ENCODE measurements at places on chromosomes 3 and 15.

DNA sequence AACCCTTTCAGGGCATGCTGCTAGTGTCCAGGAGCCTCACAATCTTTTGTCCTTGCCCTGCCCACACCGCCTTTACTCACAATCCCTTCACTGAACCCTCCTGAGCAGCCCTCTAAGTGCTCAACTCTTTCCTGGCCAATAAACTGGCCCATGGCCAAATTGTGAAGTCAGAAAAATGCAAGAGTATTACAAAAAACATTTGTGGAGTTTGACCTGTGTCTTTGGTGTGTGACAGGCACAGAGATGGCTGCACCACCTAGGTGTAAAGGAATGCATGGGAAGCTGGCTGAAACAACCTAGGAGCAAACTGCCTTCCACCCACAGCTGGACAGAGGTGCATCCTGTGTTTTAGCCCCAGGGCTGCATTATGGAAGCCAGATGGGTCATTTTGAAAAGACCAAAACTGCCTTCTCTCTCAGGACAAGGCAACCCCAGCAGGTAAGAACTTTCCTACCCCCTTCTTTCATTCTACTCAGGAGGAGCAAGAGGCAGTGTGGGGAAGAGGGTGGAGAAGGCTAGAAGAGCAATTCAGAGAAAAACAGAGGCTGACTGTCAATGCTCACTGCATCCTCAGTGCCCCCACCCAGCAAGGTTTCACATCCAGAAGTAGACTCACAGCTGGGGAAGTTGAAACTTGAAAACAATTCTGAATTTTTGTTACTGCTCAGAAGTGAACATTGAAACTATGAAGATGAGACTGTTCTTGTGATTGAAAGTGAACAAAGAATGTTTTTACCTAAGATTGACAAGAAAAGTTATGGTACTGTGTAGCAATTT lies 78.6 kb downstream of the TRIM42 start:
- DNase-seq = no peak

DNA sequence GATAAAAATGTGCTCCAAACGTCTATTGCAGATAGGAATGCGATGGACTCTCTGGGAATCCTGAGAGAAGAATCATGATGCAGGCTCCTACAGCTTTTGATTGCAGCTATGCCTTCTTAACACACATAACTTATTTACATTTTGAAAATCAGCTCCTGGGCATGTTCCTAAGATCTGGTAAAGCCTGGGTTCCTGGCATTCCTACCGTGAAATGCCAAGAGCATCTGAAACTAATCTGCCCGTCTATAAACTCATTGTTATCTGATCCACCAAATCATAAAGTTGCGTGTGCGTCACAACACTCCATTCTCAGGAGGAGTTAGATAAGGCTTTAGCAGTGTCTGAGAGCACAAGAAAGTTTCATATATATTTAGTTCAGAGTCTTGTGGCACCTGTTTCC lies 79.0 kb upstream of the VGLL3 start:
- no peak for DNase-seq

DNA sequence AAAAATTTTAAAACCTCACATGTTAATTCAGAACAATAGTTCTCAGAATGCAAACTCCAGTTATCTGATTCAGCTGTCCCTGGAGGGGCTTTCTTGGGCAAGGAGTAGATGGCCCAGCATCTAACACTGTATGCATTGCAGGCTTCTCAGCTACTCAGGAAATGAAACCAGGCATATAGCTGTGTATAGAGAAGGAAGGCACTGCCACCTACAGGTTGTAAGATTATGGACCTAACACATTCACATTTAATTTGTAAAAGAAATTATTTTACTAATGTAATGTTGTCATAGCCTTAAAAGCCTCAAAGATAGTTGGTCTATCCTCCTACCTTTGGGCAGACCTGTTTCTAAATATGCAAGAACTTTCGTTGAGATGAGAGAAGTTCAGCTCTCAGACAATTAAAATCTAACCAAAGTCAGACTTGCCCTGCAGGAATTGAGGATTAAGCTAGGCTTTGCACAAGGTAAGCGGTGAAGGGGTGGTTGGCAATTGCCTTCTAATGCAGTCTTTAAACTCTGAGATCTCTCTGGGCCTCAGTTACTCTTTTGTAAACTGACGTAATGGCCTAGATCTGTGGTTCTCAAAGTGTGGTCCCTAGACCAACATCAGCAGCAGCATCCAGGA lies 132.8 kb upstream of the SLC24A5 start:
- DNase-seq = no peak

- no peak for DNase-seq
These were observed 92.2 kb downstream of the NFKBIZ start for GRCh38 chr3:101941318-101942040.

- DNase-seq = no peak
These were observed 645.8 kb downstream of the ROBO2 start for GRCh38 chr3:77685713-77686112.

GRCh38 chr15:70016511-70016994 lies 81.2 kb downstream of the TLE3 start:
- DNase-seq = no peak

DNA sequence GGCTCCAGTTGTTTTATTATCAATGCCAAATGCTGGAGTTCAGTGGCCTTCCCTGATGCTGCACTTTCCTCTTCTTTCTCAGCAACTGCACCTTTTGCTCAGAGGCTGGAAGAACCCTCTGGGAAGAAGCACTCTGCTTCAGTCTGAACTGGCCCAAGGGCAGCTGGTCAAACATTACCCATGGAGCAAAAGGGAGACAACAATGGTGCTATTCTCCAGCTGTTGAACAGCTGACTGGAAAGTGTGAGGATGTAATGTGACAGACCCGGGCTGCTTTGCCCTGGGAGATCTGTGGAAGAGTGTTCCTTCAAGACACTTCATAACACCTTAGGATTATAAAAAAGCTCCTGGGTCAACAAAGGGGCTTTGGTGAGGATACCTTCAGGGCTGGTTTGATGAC lies 84.9 kb downstream of the EPHB1 start:
- no peak for DNase-seq

DNA sequence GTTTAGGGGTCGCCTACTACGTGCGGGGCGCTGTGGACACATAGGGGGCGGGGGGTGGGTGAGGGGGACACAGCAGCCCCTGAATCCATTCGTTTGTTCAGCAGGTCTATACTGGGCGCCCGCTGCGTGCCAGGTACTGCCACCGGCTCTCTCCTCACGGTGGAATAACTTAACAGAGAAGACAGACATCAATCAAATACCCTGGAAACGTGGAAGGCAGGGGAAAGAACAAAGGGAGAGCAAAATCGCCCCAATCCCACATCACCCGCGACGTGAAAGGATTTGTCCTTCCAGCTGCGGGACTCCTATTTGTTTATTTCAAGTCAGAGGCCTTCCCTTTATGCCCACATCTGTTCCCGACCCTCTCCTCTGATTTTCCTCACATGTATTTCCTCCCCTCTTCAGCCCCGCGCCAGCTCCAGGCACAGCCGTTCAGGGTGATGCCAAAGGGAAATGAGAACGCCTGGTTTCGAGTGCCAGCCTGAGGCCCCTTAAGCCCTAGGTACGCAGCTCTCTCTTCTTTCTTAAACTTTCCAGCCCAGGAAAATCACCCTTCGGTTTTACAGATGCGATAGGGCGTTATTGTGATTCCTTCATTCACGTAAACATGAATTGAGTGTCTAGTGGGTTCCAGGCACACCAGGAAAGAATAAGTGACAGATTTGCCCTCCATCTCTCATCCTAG lies 726 bp upstream of the PROK2 start:
- DNase-seq = no peak

DNA sequence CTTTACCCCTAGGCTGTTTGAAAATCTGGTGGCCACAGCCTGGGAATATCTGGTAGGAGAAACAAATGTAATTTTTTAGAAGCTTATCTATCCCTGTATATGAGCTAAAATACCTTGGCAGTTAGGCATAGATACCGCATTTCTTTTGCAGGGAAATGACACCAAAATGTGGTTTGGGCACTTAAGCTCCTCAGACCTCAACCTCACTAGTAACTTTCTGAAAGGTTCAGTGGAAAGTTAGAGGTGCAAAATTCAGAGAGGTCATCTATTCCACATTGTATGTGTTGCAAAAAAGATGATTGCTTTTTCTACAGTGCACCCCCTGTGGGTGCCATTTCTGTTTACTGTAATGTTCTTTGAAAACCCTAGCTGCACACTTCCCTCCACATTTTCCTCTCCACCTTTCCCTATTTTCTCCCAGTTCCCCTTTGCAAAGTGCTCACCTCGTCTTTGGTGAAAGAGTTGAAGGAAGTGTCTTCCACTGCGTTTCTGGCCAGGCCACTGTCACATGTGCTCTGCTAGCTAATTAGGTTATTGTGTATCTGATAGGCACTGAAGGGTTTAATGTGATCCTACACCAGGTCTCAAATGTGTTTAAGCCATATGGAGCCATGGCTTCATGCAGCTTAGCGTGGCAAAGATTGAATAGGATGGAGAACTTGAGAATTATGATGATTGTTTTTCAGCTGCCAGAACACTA lies 1.3 kb downstream of the SACM1L start:
- no peak for DNase-seq

GRCh38 chr3:11185564-11186317 lies 31.4 kb downstream of the HRH1 start:
- no peak for DNase-seq

- no peak for DNase-seq
These were observed 250.6 kb upstream of the NR2F2 start for GRCh38 chr15:96079882-96080281.

DNA sequence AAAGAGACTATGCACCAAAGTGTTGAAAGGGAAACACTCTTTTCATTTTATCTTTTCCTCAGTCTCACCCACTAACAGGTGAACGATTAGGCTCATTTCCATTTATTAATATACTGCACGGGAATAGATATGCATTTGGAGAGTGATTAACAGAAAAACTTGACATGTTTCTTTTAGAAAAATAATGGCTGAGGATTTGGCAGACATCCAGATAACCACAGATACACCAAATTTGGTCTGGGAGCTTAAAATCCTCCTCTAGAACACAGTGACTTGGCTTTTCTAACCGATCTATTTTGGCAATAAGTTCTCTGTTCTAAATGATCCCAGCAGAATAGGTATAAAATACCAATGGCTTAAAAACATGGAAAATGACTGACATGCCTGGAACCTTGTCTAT lies 459.3 kb upstream of the SGO1 start:
- DNase-seq = no peak

DNA sequence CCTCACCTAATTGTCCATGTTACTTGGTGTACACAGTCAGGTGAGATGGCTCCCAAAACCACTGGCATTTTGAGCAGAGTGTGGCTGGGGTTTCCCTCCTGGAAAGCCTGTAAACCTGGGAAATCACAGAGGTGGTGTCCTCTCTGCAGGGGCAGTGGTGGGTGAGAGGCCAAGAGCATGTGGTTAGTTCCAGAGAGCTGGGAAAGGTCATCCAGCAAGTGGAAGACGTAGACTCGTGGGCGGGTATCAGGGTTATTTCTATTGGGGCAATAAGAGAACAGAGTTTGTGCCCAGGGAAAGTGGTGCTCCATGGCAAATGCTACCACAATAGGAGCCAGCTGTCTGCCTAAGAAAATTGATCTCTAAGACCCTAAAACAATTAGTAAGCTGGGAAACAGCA lies 44.6 kb upstream of the LIMD1 start:
- no peak for DNase-seq

DNA sequence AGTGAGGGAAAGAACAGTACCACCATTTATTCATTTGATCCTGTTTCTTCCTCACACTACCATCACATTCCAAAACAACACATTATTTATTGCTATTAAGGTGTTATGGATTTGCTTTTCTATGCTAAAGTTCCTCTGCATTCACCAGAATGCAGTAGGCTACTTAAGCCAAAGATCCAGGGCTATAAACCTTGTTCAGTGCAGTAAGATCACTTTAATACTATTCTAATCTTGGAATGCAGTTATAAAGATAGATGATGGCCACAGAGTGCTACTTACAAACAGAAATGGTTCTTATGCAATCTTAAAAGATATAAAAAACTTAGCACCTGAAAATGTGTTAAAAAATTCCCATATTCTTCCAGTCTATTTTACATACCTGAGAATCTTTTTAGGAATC lies 107.5 kb upstream of the TSPAN3 start:
- no peak for DNase-seq

DNA sequence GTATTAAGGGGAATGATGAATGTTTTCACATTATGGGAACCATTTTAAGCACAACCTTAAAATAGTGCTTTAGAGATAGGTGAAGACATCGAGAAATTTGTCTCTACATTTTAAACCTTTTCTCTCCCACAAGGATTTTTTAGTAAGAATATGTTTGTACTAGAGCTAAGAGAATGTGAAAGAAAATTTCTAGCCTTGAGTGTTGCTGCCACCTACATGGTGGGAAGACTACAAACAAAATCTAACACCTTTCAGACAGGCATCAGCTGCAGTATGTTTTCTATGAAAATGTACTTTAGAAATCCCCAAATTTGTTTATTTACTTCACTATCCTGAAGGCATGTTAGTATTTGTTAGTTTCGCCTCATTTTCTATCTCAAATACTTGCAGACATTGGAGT lies 247.4 kb downstream of the WDR72 start:
- no peak for DNase-seq

DNA sequence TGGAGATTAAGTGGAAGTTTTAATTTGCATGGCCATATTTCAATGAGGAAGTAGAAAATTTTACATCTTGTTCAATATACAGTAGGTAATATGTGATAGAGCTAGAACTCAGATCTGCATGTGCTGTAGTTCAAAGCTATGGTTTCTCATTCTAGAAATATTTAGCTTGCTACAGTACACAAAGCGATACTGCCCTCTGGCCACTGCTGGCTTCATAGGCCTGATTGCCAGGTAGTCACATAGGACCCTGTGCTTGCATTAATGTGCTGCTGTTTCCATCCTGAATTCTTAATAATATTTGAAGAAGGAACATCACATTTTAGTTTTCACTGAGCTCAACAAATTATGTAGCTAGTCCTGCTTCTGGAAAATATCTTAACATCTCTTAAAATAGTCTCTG lies 87.0 kb downstream of the PLSCR2 start:
- no peak for DNase-seq

Data from occipital lobe (tissue), 3 donors.